Liver (tissue), 10 donors: ENCODE measurements at places on chromosomes 5 and 9. TPM values are rescaled to one million over a fixed set of nuclear protein-coding genes. Genes with fewer than 3 reads are reported as not detected.

GRCh38 chr5:75677607-75678006, 39.6 kb downstream of the POC5 start:
- DNase-seq: no peak

IL5 gene
- not detected for polyA plus RNA-seq

- no peak for DNase-seq
Measured at GRCh38 chr5:172140120-172140519, 47.9 kb downstream of the STK10 start.

- DNase-seq: no peak
Measured at GRCh38 chr5:107873877-107874276, 203.1 kb upstream of the EFNA5 start.

DNA sequence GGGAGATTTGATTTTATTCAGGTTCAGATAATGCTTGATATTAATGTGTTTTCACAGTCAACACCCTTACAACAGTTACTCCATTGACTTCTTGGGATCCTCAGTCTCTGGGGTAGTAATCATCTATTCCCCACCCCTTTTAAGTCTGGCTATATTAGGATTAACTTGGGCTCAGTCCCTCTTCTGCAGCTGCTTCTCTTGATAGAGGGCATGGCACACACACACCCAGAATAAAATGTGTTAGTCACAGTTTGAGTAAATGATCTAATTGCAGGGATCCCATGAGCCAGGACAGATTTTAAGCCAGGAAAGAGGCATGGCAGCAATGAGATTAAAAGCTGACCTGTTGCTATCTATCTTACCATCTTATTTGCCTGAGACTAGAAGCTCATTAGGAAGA, 53.7 kb upstream of the VLDLR start:
- no peak for DNase-seq

DNA sequence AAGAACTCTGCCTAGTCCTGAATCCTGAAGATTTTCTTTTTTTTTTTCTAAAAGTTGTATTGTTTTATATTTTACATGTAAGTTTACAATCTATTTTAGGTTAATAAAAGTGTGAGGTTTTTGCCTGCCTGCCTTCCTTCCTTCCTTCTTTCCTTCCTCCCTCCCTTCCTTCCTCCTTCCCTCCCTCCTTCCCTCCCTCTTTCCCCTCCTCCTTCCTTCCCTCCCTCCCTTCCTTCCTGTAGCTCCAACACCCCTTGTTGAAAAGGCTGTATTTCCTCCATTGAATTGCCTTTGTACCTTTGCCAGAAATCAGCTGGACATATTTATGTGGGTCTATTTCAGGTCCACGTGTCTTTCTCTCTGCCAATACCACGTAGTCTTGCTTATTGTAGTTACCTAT, 46.6 kb downstream of the CACNA1B start:
- DNase-seq: no peak

IL31RA gene
- not detected for polyA plus RNA-seq

DNA sequence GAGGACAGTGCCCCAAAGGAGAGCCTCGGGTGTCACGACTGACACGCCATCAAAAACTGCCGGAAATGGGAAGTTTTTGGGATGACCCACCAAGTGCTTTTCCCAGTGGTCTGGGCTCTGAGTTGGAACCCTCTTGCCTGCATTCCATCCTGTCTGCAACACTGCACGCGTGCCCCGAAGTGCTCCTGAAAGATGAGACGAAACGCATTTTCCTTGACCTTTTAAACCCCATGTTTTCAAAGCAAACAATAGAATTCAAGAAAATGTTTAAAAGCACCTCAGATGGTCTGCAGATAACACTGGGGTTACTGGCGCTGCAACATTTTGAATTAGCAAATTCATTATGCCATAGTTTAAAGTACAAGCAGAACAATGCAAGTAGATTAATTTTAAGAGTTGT, 92.9 kb downstream of the ANKRD18A start:
- DNase-seq: no peak

GRCh38 chr5:120882038-120882775, 418.1 kb downstream of the PRR16 start:
- no peak for DNase-seq

SLC36A1 gene
- polyA plus RNA-seq: 2.9 TPM

ANKRD31 gene
- 0.03 TPM for polyA plus RNA-seq

ANKS6 gene
- 2.3 TPM for polyA plus RNA-seq

DNA sequence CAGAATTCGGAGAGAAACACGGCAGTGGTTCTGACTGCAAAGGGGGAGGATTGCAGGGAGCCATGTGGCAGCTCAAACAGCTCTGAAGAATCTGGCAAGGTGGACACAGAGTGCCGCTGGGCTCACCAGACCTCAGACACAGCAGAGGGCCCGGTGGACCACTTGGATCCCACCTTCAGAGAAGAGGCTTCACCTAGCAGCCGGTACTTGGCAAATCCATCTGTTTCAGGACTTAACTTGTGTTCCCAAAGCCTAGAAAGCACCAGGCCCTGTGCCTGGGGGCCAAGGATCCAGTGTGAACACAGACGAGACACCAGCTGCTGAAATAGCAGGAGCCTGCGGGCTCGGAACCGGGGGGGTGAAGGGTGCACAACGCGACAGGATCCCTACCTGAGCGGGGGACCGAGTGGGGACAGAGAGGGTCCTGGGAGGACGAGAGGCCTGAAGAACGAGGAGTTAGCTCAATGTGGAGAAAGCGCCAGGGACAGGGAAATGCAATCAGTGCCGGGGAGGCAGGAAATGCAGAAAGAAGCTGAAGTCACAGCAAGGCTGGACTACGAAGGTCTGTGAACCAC, 44.6 kb downstream of the BTNL9 start:
- DNase-seq: no peak

DNA sequence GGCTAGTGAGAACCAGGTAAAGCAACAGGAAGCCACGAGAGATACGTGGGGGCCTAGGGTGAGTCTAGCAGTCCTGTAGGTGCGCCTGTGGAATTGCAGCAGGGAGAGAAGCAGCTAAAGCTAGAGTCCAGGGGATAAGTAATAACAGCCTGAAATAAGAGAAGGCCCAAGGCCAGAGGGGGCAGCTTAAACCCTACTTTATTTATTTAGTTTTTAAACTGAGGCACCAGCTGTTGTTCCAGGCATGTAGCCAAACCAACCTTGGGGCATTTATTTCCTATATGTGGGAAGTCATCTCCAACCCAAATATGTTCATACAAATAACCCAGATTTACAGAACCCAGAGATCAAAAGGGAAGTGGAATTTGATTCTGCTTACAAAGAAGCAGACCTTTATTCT, 93.5 kb downstream of the GLDC start:
- no peak for DNase-seq

TEX48 gene
- not detected for polyA plus RNA-seq

PPP2R2B gene
- polyA plus RNA-seq: 0.15 TPM

DNA sequence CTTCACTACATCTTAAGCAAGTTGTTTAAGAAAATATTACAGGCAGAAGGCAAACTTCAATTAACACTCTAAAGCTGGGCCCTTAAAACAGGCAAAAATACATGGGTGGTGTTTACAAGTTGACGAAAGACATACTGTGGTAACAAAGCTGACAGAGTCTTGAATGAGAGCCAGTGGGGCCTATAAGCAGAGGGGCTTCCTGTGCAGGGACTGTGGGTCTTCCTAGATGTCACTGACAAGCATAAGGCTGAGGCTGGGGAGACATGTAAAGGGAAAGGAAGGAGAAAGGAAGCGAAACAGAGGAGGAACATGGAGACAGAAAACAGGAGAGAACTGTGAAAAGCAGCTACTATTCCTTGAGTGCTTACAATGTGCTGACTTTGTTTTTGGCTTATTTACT, 308.0 kb upstream of the RPS23 start:
- no peak for DNase-seq
